ENCODE measurements at places on chromosomes 2 and 18. TPM values are rescaled to one million over a fixed set of nuclear protein-coding genes. Genes with fewer than 3 reads are reported as not detected.

DNA sequence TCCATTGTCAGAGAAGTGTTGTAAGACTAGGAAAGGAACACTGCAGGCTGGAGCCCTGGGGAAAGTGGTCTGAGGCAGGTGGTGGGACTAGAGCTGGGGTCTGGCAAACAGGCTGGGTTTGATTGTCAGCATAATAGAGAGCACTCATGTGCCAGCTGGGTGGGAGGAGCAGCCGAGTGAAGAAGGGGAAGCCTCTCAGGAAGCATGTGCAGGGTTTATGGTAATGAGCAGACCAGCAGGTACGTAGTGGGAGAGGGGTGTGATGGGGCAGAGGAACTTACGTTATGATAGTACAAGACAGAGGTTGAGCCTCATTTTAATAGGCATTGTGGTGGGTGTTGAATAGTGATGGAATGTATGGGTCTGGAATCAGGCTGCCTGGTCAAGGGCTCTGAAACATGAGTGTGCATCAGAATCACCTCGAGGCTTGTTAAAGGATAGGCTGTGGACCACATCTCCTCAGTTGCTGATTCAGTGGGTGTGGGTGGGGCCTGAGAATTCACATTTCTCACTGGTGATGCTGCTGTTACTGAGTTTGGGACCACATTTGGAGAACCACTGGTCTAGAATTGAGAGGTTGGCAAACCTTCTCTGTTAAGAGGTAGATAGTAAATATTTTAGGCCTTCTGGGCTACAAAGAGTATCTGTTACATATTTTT lies 1.7 kb upstream of the MGAT5 start:
- no peak for DNase-seq

DNA sequence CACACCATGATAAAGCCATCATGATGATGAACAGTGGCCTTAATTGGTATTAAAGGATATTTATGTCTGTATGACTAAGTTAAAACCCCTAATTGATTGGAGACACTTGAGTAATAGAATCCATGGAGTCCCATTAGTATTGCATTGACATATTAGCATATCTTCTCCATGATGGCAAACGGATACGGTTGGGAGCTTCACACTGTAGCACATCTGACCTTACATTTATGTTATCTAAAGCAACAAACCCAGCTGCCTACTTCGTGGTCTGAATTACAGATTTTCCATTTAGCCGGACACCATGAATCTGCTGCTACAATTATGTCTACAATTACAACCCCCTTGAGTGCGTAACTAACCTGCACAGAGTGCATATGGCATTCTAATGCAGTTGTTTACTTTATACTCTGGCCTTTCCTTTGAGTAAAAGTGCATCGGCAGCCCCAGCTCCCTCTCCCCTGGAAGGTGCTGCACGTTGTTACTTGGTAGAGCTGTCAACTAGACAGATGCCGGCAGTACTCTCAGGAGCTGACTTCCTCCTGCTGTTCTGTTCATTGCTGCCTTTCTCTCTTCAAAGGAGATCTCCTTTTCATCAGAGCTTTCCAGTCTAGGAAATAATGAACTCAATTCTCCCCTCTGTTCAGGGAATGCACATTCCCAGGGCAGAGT lies 92.1 kb downstream of the LRRC30 start:
- no peak for DNase-seq

- no peak for DNase-seq
Measured at GRCh38 chr2:240881913-240882312, 13.3 kb downstream of the AGXT start.

GRCh38 chr18:21682371-21683051 lies 22.1 kb downstream of the ABHD3 start:
- no peak for DNase-seq

DNA sequence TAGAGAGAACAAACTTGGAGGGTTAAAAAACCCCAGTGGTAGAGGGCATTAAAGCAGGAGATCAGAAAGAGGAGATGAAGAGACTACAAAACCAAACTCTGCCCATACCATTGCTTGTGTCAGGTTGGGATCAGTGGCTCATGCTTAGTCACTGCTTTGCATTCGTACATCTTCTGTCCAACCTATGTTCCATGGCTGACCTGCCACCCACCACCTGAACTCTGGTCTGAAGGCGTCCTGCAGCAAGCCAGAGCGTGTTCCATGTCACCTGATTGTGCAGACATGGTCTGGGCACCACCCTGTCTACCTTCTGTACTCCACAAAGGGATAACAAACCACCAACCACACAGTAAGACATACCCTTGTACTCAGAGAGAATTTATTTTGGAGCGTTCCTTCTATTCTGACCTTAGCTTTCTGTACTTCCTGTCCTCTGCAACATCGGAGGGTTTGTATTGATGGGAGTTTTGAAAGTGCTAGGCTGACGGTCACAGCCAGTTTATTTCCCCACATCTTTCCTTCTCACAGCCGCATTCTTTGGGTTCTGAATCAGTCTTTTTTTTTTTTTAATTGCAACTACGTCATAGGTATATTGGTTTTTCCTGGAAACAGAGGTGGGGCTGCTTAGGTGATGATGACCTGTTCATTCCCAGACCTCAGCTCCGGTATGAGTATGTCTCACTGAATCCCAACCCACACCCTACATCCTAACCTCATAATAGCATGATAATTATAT lies 88.3 kb downstream of the SOWAHC start:
- DNase-seq = no peak

GRCh38 chr2:143545949-143546255 lies 416.7 kb downstream of the ARHGAP15 start:
- no peak for DNase-seq

- no peak for DNase-seq
Measured at GRCh38 chr18:79799619-79800370, 2.1 kb downstream of the KCNG2 start.

The HOXD12 gene
- not detected for total RNA-seq

The UGT1A10 gene
- total RNA-seq = not detected

- no peak for DNase-seq
Measured at GRCh38 chr2:191474464-191474863, 203.5 kb upstream of the NABP1 start.

The MDH1B gene
- 0.54 TPM for total RNA-seq

- no peak for DNase-seq
Measured at GRCh38 chr2:235514627-235515363, 21.0 kb downstream of the AGAP1 start.

DNA sequence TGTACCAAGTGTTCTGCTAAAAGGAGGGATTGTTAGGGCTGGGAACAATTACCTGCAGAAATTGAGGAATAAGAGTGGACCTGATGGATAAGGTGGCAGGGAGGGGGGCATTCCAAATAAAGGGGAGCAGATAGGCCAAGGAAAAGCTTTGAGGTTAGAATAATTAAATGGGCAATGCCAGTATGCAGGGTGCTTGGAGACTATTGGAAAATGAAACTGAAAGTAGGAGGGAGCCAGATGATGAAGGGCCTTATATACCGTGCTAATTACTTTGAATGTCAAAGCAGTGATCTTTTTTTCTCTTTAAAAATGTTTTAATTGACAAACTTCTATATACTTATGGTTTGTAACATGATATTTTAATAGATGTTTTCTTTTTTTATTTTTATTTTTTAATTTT lies 42.9 kb downstream of the MMADHC start:
- DNase-seq = no peak

DNA sequence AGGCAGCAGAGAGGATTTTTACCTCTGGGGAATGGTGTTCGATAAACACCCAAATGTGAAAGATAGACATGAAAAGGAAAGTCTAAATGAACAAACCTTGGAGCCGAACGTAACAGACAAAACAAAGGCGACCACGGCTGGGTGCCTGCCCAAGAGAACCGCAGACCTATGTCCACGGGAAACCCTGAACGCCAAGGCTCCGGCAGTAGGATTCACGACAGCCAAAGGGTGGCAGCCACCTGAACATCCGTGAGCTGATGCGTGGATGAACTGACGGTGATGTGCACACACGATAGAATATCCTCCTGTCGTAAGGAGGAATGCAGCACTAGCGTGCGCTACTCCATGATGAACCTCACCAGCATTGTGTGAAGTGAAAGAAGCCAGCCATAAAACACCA lies 85.6 kb downstream of the MBP start:
- DNase-seq = no peak

DNA sequence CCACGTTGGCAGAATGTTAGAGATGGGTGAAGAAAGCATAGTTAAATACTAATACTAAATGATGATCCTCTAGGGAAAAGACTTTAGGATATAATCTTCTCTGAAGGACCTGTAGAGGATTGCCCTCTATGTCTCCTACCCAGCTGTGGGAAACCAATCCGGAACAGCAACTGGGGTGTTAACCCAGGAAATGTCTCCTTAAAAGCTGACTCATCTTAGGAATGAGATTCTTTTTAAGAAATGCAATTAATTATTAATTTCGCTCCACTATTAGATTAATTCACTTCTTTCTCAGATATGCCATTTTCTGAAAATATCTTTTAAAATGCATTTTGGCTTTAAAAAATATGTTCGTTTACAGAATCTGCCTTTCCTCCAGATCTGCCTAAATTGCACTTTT lies 7.4 kb downstream of the SCN3A start:
- DNase-seq = no peak

DNA sequence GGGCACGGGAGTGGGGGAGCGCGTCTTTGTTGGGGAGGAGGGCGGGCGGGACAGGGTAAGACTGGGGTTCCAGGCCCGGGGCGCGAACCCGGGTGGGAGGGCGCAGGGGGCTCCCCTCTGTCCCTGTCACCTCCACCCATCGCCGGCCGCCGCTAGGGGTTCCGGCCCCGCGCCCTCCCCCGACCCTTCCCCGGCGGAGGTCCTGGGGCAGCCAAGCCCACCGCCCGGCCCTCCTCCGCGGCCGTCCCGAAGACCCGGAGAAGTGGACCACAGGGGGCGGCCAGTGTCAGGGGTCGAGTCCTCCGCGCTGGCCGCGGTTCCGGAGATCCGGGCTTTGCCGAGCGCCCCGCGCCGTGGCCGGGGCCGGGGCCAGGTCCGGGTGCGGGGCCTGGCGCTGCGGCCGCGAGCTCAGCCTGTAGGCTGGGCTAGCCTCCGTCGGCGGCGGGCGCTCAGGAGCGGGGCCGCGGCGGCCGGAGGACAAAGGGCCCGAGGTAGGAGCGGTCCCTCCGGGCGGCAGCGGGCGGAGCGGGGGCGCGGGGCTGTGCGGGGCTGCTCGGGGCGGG lies 16.6 kb upstream of the E2F6 start:
- no peak for DNase-seq

DNA sequence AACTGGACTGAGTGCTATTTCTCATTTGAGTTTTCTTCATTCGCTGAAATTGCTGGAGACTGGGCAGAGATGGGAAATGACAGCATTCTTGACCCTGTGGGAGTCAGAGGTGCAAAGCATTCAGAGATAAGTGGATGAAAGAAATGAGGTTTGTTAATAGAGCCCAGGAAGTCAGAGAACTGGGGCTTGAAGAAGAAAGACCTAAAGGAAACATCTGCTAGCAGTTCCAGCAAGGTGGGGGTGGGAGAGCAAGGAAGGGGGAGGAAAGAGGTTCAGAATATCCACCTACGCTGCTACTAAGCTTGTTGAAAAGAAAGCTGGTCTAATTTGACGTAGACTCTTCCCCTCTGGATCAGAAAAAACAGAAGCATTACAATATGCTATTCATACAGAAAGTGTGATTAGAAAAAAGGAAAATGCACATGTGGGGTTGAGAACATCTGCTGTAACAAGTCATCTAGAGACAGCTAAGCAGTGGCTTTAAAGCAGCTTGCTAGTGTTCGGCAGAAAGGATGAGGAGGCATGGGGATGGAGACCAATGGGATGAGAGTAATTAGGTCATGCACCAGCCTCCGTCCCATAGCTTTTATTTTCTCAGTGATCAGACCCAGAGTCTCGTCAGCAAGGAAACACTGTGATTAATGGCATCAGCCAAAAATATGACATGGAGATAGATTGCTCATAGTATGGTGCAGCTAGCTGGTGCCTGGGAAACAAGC lies 29.7 kb downstream of the NAB1 start:
- DNase-seq = no peak

GRCh38 chr2:157497638-157498314 lies 53.9 kb upstream of the CYTIP start:
- no peak for DNase-seq

DNA sequence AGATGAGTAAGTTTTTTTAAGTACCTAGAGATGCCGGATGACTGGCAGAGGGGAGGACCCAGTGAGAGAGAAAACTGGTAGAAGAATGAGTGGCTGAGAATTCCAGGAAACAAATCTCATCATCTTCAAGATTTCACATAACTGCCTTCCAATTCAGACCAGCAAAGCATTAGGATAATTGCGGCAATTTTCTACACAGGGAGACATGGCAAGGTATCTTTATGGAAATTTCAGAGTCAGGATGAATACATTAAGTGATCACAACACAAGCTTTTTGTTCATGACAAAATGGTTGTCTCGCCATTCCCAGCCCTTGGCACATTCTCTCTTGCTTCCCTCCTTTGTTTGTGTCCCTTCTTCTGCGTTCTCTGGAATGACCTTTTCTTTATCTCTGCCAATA lies 82.1 kb downstream of the ALK start:
- no peak for DNase-seq

GRCh38 chr2:94987074-94988020 lies 38.2 kb upstream of the MAL start:
- no peak for DNase-seq

GRCh38 chr2:105129722-105130232 lies 91.9 kb downstream of the MRPS9 start:
- DNase-seq = no peak

GRCh38 chr2:240722796-240723735 lies 31.4 kb downstream of the AQP12A start:
- DNase-seq = no peak

The PLGLB2 gene
- total RNA-seq = 1.4 TPM

The ANKRD44 gene
- total RNA-seq = 7.4 TPM

GRCh38 chr2:43831543-43832294 lies 6.9 kb downstream of the ABCG5 start:
- no peak for DNase-seq

GRCh38 chr18:43486462-43486861 lies 209.2 kb upstream of the SYT4 start:
- no peak for DNase-seq

- no peak for DNase-seq
Measured at GRCh38 chr2:3403587-3404334, 24.3 kb downstream of the TRAPPC12 start.

The LOXHD1 gene
- total RNA-seq = 0.62 TPM

DNA sequence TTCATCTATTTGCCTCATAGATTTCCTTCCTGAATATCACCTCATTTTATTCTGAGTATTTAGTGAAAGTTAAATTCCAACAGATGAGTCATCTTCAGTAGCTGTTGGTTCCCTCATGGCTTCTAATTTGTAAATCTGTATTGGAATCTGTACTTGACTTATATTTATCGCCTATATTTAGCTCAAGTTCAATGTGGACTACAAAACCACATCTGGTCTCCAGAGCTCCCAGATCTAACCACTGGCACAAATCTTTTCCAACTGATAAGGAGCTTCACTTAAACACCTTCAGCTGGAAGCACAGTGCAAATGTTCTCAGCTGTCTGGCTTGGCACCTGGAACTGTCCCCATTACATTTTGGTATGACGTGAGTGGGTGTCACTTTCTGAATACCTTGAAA lies 82.8 kb upstream of the DSEL start:
- DNase-seq = no peak

GRCh38 chr2:163665051-163665450 lies 70.8 kb downstream of the FIGN start:
- DNase-seq = no peak

GRCh38 chr2:69565431-69565839 lies 78.1 kb downstream of the AAK1 start:
- DNase-seq = peak; percentile 69
